Thoracic aorta (tissue), 2 donors: ENCODE measurements at places on chromosomes 3 and 15.

- H3K4me3 ChIP-seq, result no peak overlapping the region
- no peak overlapping the region for H3K27ac ChIP-seq
- H3K27me3 ChIP-seq, result no peaks in the 10 kb centered on the region
- no peaks in the 10 kb centered on the region for H3K36me3 ChIP-seq
Measured at GRCh38 chr3:148075771-148076716, 621.7 kb upstream of the AGTR1 start.

DNA sequence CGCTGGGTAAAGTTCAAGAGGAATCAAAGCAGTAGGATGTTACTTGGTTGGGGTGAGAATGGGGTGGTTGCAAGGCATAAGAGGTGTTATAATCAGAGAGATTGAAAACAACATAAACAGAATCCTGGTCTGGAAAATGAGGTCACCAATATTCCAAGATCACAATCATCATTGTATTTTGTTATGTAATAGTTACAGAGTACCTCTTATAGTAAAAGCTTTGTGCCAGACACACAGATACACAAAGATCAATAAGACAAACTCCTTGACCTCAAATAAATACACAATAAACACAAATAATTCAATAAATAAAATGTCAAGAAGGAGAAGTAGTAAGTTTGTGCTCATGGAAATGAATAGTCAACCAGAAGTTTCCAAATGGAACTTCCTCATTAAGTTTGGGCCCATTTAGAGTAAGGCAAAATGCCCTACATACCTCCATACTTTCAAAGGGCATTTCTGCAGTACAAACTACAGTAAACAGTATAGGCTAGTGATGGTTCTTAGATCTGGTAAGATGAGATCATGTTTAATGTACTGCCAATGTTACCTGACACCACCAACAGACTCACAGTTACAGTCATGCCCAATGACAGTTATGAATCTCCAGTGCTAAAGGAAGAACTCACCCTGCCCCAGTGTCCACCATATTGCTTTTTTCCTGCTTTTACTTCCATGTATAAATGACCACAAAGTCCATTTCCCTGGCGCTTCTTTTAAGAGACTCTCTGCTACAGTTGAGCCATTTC lies 93.4 kb downstream of the KCNMB2 start:
- no peak overlapping the region for H3K4me3 ChIP-seq
- DNase-seq, result no peak
- H3K27me3 ChIP-seq, result no peaks in the 10 kb centered on the region
- H3K27ac ChIP-seq, result no peak overlapping the region
- no peaks in the 10 kb centered on the region for H3K4me1 ChIP-seq

DNA sequence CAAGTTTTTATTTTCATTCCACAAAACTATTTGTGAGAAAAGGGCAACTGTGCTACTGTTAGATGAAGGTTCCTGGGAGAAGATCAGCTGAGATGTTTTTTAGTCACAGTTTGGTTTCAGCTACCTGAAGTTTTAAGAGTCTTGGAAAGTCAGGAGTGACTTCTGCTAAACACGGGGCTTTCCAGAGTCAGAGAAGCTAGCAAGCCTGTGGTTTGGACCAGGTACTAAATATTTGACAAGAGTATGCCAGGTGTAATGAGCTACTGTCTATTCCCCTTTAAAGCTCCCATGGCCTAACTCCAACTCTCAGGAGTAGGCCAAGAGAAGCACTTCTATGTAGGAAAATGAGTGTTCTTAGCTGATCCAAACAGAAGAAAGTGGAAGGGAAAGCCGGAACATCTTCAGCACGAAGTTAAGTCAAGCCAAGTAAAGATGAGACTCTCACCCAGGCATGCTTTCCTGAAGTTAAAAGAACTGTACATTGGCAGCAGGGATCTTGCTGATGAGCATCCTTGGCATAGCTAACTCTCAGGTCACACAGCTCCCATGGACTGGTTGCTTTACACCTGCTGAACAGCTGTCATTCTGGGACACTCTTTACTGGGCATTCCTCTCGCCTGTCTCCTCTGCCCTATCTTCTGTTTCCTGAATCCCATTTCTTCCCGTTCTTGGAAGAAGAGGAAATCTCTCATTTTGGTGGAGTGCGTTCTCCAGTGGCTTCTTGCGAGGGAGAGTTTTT lies 22.5 kb downstream of the TM4SF18 start:
- no peaks in the 10 kb centered on the region for H3K36me3 ChIP-seq
- H3K27ac ChIP-seq, result no peak overlapping the region
- H3K4me3 ChIP-seq, result no peak overlapping the region
- peaks cover 14% of the 10 kb centered on the region for H3K4me1 ChIP-seq

- peaks cover 23% of the 10 kb centered on the region for H3K4me1 ChIP-seq
- H3K4me3 ChIP-seq, result no peak overlapping the region
- H3K27ac ChIP-seq, result no peak overlapping the region
- peaks cover 5% of the 10 kb centered on the region for H3K36me3 ChIP-seq
- no peak for DNase-seq
Measured at GRCh38 chr3:2870724-2871333, 239.3 kb downstream of the IL5RA start.

DNA sequence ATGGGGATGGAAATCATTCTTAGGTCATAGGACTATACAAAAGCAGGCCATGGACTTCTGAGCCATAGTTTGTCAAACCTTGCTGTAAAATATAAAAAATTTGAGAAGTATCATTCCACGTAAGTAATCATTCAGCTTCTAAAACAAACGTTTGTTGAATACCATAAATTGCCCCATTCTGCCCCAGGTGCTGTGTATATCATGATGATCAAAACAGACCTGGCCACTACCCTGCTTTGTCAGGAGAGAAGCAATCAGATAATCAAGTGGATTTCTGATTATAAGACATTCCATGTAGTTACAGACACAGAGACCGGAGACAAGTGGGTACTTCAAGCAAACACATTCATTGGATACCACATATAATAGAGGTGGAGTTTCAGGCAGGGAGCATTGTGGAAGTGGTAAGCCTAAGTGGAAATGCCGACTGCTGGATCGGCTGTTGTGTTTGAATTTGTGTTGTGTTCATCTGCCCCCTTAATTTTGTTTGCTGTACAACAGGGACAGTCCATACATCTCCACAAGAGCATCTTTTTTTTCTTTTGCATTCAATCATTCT lies 61.7 kb downstream of the TGFBR2 start:
- H3K4me3 ChIP-seq, result no peak overlapping the region
- peaks cover 13% of the 10 kb centered on the region for H3K36me3 ChIP-seq
- H3K4me1 ChIP-seq, result peaks cover 34% of the 10 kb centered on the region
- H3K27ac ChIP-seq, result no peak overlapping the region
- no peaks in the 10 kb centered on the region for H3K27me3 ChIP-seq

- H3K27ac ChIP-seq, result no peak overlapping the region
- H3K4me3 ChIP-seq, result no peak overlapping the region
- H3K36me3 ChIP-seq, result no peaks in the 10 kb centered on the region
- no peaks in the 10 kb centered on the region for H3K4me1 ChIP-seq
Measured at GRCh38 chr15:38520035-38520434, 44.6 kb downstream of the RASGRP1 start.

GRCh38 chr15:101348643-101349042 lies 53.6 kb upstream of the SNRPA1 start:
- DNase-seq, result no peak
- no peak overlapping the region for H3K27ac ChIP-seq
- no peaks in the 10 kb centered on the region for H3K36me3 ChIP-seq
- H3K4me1 ChIP-seq, result no peaks in the 10 kb centered on the region
- no peak overlapping the region for H3K4me3 ChIP-seq

DNA sequence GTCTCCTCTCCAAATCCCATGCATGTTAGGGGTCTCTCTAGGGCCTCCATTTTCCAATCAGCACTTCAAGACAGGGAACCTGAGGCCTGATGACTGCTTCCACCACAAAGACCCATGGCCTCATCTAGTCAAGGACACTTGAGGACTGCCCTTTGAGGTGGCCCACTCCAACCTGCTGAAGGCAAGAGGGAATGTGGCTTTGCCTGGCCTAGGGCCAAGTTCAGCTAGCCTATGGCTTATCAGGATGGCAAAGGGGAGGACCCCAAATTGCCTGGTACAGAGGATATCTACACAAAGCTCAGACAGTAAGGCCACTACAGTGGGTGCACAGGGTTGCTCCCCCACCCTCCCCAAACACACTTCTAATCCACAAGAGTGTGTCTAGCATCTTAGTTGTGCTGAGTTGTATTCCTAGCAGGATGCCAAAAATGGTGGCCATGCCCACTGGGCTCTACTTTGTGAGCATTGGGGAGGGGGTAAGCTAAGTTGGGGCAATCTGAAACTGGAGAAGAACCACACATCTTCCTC lies 10.0 kb upstream of the GRAMD2A start:
- peaks cover 84% of the 10 kb centered on the region for H3K36me3 ChIP-seq
- H3K27ac ChIP-seq, result no peak overlapping the region
- H3K27me3 ChIP-seq, result no peaks in the 10 kb centered on the region
- no peak overlapping the region for H3K4me3 ChIP-seq

GRCh38 chr3:184968115-184968514 lies 156.1 kb downstream of the VPS8 start:
- H3K27me3 ChIP-seq, result no peaks in the 10 kb centered on the region
- no peak for DNase-seq
- no peaks in the 10 kb centered on the region for H3K4me1 ChIP-seq
- no peak overlapping the region for H3K27ac ChIP-seq
- H3K4me3 ChIP-seq, result no peak overlapping the region

- H3K36me3 ChIP-seq, result no peaks in the 10 kb centered on the region
- no peak overlapping the region for H3K27ac ChIP-seq
- DNase-seq, result no peak
- H3K4me1 ChIP-seq, result peaks cover 12% of the 10 kb centered on the region
Measured at GRCh38 chr15:57227166-57227565, 149.1 kb upstream of the CGNL1 start.

- DNase-seq, result no peak
- no peak overlapping the region for H3K27ac ChIP-seq
- H3K27me3 ChIP-seq, result no peaks in the 10 kb centered on the region
- no peak overlapping the region for H3K4me3 ChIP-seq
- H3K36me3 ChIP-seq, result no peaks in the 10 kb centered on the region
- no peaks in the 10 kb centered on the region for H3K4me1 ChIP-seq
Measured at GRCh38 chr3:72462595-72463011, 385.6 kb downstream of the SHQ1 start.
